Placental pericyte (primary cell): ENCODE measurements at places on chromosomes 6 and 20. TPM values are rescaled to one million over a fixed set of nuclear protein-coding genes. Genes with fewer than 3 reads are reported as not detected.

The TCP11 gene
- total RNA-seq: 0.66 and 0.72 TPM in 2 replicates

The TOX2 gene
- total RNA-seq: 9.0 and 10.5 TPM in 2 replicates

The EDN3 gene
- 0.14 TPM in 1 of 2 replicates, not detected in the other for total RNA-seq

The FNDC1 gene
- under 0.01 TPM in 2 replicates for total RNA-seq

The PHIP gene
- total RNA-seq: 13.6 and 28.8 TPM in 2 replicates

The SPDEF gene
- not detected in 2 replicates for total RNA-seq

The CAP2 gene
- 23.6 and 35.4 TPM in 2 replicates for total RNA-seq

The VSTM2L gene
- total RNA-seq: 0.22 and 0.57 TPM in 2 replicates

The RIPOR3 gene
- 33.3 and 40.7 TPM in 2 replicates for total RNA-seq

The SIGLEC1 gene
- total RNA-seq: under 0.01 TPM in 2 replicates

The FAM209B gene
- not detected in 2 replicates for total RNA-seq

The PLAGL1 gene
- 23.3 and 64.3 TPM in 2 replicates for total RNA-seq

The KPNA5 gene
- 8.4 and 8.5 TPM in 2 replicates for total RNA-seq

The SERINC1 gene
- total RNA-seq: 219 and 274 TPM in 2 replicates

The FANCE gene
- total RNA-seq: 7.7 and 12.3 TPM in 2 replicates

The ACTR5 gene
- total RNA-seq: 5.3 and 7.0 TPM in 2 replicates

The CHRNA4 gene
- not detected in 2 replicates for total RNA-seq

The SYNDIG1 gene
- total RNA-seq: 0.57 TPM in 1 of 2 replicates, not detected in the other

The RHAG gene
- total RNA-seq: not detected in 2 replicates

The TMEM217 gene
- total RNA-seq: 2.8 and 2.9 TPM in 2 replicates

The GPLD1 gene
- 0.14 and 0.22 TPM in 2 replicates for total RNA-seq

The SLPI gene
- total RNA-seq: not detected in 2 replicates

The ALDH5A1 gene
- 0.22 and 0.29 TPM in 2 replicates for total RNA-seq

The NRM gene
- total RNA-seq: 2.2 and 7.3 TPM in 2 replicates

The CPNE5 gene
- total RNA-seq: 0.14 and 0.66 TPM in 2 replicates

The ARFGEF3 gene
- total RNA-seq: under 0.01 and 0.22 TPM in 2 replicates

The CDH4 gene
- total RNA-seq: 0.14 and 2.0 TPM in 2 replicates

The SOX18 gene
- total RNA-seq: 0.43 TPM in 1 of 2 replicates, not detected in the other

The MUC21 gene
- total RNA-seq: not detected in 2 replicates

The CCM2L gene
- total RNA-seq: not detected in 2 replicates

The SMLR1 gene
- not detected in 2 replicates for total RNA-seq

The WFDC2 gene
- not detected in 2 replicates for total RNA-seq

The ENPP1 gene
- total RNA-seq: 12.5 and 67.4 TPM in 2 replicates

The TNFAIP3 gene
- total RNA-seq: 10.3 and 19.0 TPM in 2 replicates

The TGM3 gene
- not detected in 2 replicates for total RNA-seq

The LST1 gene
- total RNA-seq: not detected in 2 replicates

The TCF15 gene
- total RNA-seq: not detected in 2 replicates

The ENPP3 gene
- total RNA-seq: under 0.01 and 0.29 TPM in 2 replicates

The DEFB113 gene
- not detected in 2 replicates for total RNA-seq

The SLC22A16 gene
- total RNA-seq: not detected in 2 replicates

The CARMIL1 gene
- total RNA-seq: 15.3 and 23.9 TPM in 2 replicates

The TFAP2B gene
- not detected in 2 replicates for total RNA-seq

The FAM83C gene
- total RNA-seq: not detected in 2 replicates

The PREX1 gene
- total RNA-seq: 3.3 and 30.4 TPM in 2 replicates

The INSM1 gene
- total RNA-seq: not detected in 2 replicates

The ZC2HC1B gene
- total RNA-seq: not detected in 2 replicates

The SEMG1 gene
- total RNA-seq: not detected in 2 replicates
